ENCODE measurements at places on chromosomes 1 and 21.
A peak's percentile ranks its signal among the peaks of the same experiment; 100 is the strongest.

DNA sequence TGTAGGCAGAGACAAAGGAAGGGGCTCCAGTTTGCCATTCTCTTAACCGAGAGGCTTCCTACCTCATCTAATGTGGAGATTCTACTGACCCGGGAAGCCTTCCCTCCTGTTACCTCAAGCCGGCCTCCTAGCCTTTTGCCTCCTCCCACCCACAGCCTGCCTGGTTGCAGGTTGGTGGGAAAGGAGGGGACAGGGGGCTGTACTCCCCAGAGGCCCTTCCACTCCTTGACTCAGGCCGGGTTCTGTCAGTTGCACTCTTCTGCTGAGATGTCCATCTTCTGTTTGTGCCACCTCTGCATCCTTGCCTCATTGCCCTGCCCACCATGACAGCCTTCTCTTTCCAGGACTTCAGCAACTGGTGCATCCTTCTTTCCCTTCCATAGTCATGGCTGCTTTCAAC is 98.0 kb upstream of the SLC44A3 start:
- no peak for DNase-seq

GRCh38 chr1:234611225-234611846 is 1.4 kb upstream of the IRF2BP2 start:
- peak; percentile 77 for DNase-seq

GRCh38 chr1:110888049-110888448 is 15.1 kb downstream of the CD53 start:
- DNase-seq = no peak

- DNase-seq = no peak
These were observed 74.0 kb upstream of the RALGPS2 start for GRCh38 chr1:178650934-178651511.

DNA sequence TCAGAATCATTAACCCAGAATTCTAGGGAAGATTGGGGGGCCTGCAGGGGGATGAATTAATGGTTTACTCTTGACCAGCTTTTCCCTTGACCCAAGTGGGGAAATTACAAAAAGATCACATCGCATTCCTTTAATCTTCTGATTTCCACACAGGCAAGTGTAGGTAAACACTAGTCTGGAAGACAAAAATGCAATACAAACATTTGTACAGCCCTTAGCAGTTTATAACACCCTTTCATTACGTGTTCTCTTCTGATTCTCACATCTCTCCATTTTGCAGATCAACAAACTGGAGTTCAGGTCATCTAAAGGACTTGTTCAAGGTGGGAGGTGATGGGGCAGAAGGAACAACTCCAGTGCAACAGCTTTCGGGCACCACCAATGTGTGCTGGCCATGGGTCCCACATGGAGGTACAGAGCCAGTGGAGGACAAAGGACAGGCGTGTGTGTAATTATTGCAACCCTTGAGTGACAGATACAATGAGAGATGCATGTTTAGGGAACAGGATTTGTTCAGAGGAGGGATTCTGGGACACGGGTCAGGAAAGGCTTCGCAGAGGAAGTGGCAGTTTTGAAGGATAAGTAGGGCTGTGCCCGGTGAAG is 20.4 kb downstream of the ATF3 start:
- DNase-seq = no peak

DNA sequence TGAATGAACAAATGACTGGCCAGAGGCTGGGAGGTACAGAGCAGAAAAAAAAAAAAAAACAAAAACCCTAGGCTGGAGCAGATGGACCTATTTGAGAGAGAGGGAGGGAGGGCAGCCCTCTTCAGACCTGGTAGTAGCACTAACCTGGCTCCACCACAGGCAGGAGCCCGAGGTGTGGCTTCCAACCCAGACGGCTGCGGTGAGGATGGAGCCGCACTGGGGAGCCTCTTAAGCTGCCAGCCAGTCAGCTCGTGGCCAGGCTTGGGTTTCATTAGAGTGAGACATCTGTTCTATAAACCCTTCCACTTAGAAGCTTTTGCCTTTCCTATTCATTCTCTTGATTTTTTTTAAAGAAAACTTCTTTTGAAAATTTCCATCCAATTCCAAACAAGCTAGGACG is 16.8 kb downstream of the LGR6 start:
- no peak for DNase-seq

DNA sequence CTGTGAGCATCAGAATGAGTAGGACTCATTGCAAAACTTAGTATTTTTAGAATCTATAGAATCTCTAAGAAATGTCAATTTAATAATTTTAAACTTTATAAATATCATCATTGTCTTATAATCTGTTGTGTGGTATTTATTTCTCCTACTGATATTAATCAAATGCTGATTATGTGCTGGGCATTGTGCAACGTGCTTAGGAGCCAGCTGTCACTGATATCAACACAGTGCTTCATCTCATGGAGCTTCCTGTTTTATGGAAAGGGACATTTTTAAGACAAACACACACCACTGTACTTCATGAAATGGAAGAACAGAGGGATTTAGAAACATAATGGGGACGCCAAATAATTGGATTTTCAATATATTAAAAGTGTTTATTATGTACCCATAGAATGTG is 737.9 kb upstream of the TMPRSS15 start:
- DNase-seq = no peak

GRCh38 chr1:201597551-201598230 is 58.8 kb downstream of the NAV1 start:
- no peak for DNase-seq

GRCh38 chr1:12338017-12338416 is 108.2 kb downstream of the VPS13D start:
- no peak for DNase-seq

- no peak for DNase-seq
These were observed 59.8 kb downstream of the IL12RB2 start for GRCh38 chr1:67367370-67368045.

- DNase-seq = no peak
These were observed 151.9 kb upstream of the CTTNBP2NL start for GRCh38 chr1:112244131-112244530.

GRCh38 chr1:67485046-67485811 is 55.0 kb upstream of the SERBP1 start:
- DNase-seq = no peak

GRCh38 chr1:210981490-210981889 is 152.5 kb downstream of the KCNH1 start:
- DNase-seq = no peak

- DNase-seq = no peak
These were observed 2.9 kb downstream of the MTARC1 start for GRCh38 chr1:220789532-220790147.

DNA sequence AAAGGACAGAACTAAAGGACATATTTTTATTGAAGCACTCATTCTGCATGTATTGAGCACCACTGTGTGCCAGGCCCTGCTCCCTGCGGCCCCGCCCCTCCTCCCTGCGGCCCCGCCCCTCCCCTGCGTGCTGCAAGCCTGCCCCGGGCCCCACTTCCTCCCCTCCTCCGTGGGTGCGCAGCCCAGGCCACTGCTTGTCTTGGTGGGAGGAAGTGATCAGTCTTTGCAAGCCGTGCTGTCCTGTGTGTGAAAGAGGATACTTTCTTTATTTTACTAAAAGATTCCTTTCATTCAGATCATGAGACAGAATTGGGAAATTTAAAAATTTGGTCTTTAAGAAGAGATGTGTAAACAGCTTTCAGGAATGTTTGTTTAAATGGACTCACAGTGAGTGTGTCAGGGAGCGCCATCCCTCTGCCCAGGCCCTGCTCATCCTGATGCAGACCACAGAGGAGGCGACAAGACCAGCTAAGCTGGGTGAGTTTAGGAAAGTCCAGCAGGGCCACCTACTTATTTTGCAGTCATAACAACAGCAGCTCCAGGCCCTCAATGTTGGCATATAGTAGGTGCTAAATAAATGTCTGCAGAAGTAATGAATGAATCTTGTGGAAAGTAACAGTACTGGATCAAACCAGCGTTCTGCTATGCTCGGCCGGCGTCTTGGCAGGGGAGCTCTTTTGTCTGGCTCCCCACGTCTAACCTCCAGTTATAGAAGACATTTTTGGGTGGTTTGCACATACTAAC is 88.3 kb upstream of the SELENON start:
- DNase-seq = no peak

GRCh38 chr1:89149229-89149628 is 23.3 kb upstream of the GBP2 start:
- DNase-seq = no peak

- no peak for DNase-seq
These were observed 200.6 kb downstream of the BRINP3 start for GRCh38 chr1:190277107-190277506.

DNA sequence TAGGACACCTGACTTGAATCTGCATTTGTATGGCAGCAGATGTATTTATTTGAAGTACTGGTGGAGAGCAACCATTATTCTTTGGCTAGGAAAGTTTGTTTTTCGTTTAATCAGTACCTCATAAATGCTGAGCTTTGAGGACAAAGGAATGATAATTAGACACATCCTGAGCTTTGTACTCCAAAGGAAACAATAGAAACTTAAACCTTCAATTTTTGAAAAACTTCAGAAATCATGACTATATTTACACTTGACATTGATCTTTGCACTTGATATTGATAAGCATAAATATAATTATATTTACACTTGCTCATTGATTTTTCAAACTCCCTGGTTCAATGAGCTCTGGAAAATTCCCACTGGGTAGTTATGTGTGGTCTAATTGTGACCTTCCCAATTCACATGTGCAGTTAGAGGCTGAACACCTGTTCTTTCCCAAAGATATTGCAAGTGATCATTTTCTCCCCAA is 10.7 kb downstream of the PATJ start:
- no peak for DNase-seq

DNA sequence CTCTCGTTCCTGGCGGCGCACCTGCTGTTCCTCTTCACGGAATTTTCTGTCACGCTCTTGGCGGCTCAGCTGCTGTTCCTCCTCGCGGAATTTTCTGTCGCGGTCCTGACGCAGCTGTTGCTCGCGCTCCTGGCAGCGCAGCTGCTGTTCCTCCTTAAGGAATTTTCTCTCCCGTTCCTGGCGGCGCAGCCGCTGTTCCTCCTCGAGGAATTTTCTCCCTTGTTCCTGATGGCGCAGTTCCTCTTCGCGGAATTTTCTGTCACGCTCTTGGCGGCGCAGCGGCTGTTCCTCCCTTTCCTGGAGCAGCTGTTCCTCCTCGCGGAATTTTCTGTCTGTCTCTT is 6.4 kb downstream of the TCHH start:
- DNase-seq = no peak

DNA sequence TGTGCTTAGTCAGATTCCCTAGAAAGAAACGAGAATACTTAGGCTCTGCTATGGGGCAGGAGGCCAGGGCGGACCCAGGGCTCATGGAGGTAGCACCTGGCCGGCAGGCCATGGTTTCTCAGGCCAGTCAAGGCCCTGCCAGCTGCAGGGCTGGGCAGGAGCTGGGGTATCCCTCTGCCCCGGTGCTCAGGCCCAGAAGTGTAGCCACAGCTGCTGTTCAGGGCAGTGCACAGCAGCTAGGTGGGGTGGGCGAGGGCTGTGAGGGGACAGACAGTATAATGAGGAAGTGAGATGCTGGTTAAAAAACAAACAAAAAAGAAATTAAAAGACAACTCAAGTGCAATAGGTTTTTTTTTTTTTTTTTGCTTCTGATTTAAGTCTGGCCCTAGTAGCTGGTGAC is 34.0 kb upstream of the EDN2 start:
- DNase-seq = no peak

- DNase-seq = no peak
These were observed 53.1 kb downstream of the MEGF6 start for GRCh38 chr1:3558036-3558726.

GRCh38 chr1:150551784-150552127 is 2.5 kb downstream of the ADAMTSL4 start:
- no peak for DNase-seq

DNA sequence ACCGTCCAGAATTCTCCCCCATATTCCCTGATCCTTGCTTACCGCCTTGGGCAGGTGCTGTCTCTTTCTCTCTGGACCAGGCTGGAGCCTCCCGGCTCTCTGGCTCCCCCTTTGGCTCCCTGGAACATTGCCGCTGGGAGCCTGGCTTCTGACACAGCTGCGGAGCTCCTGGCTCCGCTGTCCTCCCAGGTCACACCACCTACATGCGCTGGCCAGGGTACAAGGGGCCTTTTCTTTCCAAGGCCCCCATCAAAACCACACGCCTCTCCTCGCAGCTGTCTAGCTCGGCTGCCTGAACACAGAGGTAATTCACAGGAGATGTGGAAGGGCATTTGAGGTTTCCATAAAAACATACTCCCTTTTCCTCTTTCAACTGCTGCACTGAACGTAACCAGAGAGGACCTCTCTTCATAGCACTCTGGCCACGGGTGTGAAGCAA is 7.5 kb upstream of the ZNF648 start:
- DNase-seq = no peak

- DNase-seq = no peak
These were observed 113.3 kb downstream of the TNR start for GRCh38 chr1:175630076-175630475.

GRCh38 chr21:28768753-28769152 is 223.9 kb downstream of the LTN1 start:
- DNase-seq = no peak

DNA sequence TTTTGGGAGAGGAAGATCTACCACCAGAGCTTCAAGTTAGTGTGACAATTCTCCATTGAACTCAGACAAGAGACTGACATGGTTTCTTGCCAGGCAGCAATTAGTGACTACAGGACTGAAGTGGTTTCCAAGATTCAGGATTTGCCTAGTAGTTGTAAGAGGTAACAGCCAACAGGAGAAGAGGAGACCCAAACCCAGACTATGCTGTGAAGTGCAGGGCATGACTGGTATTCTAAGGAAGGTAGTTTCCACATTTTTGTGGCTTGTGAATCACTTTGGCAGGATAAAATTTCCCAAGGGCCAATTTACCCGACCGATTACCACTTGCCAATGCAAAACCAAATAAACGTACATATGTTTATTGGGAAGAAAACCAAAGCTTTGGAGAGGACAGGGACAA is 14.7 kb upstream of the RAP1A start:
- no peak for DNase-seq

DNA sequence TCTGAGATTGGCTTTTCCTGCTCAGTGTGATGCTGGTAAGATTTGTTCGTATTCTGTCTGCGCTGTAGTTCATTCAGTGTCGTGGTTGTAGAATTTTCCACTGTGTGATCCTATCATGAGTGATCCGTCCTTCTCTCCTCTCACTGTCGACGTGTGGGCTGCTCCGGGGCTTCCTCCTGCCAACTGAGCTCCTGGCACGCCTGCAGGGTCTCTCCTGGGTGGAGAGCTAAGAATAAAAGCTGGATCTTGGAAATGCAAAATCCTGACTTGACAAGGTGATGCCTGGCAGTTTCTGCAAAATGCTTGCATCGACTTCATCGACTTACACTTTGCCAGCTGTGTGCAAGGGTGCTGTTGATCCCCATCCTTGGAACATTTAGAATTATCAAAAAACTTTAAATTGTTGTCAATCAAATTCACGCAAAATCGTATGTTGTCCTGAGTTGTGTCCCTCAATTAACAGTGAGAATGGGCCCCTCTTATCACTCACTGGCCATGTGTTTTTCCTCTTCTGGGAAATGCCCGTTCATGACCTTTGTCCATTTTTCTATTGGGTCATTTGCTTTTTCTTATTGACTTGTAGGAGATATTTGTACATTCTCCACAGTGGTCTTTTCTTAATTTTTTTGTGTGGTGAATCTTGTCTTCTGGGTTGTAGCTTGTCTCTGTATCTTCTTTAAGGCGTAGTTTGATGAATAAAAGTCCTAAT is 125.5 kb downstream of the CRYAA start:
- DNase-seq = no peak

GRCh38 chr1:45321444-45321843 is 5.3 kb upstream of the HPDL start:
- no peak for DNase-seq

- DNase-seq = no peak
These were observed 539 bp downstream of the ATP8B2 start for GRCh38 chr1:154325583-154326545.
